ENCODE measurements at places on chromosomes 7 and 10.

- DNase-seq = no peak
Measured at GRCh38 chr7:4099651-4100050, 582.4 kb upstream of the FOXK1 start.

DNA sequence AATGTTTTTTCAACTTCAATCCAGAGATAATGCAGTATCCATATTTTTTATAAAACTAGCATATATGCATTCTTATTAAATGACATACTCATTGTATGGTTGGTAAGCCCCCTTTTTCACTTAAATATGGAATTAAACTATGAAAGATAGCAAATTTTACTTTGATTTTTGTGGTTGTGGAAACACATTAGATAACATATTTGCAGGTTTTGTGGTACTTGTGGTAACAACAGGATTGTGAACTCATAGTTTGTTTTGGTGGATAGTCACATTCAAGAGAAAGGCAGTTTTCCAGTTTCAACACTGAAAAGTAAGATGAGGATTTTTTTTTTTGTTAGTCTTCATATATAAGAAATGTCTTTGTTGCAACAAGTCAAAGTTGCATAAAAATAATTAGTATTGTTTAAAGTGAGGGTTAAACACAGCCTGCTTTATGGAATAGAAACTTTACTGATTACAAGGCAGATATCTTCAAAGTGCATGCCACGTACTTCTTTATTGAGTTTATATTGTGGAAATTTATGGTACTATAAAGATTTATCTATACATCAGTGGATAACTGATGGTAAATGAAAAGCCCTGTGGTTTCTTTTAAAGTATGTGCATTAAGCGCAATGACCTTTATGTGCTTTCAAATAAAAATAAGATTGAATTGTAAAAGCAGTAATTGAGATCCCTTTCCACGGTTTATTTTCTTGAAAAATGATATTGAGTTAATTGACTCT lies 39.7 kb upstream of the SEMA3D start:
- DNase-seq = no peak

DNA sequence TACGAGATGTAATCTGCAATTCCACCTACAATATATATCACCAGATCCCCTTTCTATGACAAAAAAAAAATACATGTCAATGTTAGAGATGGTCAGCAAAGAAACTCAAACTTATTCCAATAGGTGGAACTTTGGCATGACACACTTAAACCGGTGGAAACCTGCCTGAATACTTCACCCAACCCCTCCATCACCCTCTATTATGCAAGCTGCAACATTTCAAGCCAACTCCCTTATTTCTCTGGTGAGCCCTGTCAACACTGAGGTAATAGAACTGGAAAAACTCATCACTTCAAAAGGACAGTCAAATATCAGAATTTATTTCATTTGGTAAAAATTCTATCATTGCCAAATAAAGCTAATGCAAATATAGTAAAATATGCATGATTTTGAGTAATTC lies 3.6 kb downstream of the ZNF438 start:
- no peak for DNase-seq

DNA sequence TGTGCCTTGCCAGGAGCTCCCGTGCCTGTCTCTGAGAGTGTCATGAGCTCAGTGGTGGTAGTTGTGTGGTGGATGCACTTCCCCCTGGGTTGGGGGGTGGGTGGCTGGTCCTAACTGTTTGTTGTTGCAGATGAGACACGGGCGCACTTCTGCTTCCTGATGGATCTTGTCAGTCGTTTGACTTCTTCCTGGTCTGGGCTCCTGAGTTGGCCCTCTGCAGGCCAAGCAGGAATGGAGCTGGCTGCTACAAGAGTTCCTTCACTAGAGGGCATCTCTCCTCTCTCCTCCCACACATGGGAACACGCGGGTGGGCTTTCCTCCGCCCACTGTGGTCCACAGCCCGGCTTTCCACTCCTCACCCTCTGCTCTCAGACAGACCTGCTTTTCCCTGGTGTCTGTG lies 82.0 kb downstream of the BMS1 start:
- no peak for DNase-seq

DNA sequence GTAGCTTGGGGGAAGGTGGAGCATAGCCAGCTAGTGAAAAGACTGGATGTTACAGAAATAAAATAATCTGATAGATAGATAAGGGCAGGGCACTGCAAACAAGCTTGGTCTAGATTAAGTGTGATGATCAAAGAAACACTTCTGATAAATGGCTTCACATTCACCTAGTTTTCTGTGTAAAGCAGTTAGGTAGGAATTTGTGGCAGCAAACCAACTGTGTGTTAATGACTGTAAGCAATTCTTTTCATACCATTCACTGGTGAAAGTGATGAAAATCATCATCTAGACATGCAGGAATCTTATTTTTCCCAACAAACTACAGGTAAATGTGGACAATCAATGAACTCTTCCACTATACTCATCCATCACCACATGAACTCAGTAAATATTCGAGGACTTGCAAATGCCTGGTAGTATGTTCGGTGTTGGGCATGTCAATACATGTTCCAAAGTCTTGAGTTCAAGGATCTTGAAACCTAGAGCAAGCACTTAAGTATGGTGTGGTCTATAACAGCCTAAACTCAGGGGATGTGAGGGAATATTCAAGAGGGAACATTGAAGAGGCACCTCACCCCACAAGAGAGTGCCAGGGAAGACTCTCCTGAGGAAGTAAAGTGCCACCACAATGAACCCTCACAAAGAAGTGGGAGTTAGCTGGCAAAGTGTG lies 20.5 kb downstream of the PON3 start:
- DNase-seq = no peak

GRCh38 chr7:94417306-94417705 lies 22.6 kb downstream of the COL1A2 start:
- no peak for DNase-seq

DNA sequence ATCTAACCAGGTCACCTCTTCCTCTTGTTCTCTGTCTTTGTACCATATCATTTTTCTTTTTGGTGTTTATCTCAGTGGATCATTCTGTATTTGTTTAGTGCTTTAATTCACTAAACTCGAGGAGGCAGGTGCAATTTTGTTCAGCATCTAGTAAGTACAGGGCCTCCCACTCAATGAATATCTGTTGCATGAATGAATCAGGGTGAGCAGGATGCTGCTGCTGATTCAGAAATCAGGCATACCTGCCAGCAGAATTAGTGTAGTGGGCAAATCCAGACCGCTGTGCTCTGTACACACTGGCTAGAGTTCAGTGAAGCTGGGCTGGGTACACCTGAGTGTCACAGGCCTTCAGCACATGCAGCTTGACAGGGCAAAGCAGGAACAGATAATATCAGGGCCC lies 511.9 kb downstream of the SUGCT start:
- DNase-seq = no peak

GRCh38 chr10:58653139-58653538 lies 140.5 kb downstream of the BICC1 start:
- no peak for DNase-seq

DNA sequence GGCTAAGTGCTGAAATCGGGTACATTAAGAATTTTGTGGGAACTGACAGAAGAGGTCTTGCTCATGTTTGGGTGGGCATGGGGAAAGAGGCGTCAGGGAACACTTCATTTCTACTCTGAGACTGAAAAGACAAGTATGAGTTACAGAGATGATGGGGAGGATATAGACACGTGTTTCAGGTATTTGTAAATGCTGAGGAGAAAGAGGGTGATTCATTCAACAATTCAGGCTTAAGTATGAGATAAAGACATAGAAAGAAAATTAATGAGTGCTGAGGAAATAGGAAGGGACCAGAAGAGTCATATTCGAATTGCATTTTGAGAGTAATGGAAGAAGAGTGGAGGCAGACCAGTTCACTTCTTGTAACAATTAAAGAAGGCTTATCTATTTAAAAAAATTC lies 143.6 kb downstream of the HBP1 start:
- DNase-seq = no peak

DNA sequence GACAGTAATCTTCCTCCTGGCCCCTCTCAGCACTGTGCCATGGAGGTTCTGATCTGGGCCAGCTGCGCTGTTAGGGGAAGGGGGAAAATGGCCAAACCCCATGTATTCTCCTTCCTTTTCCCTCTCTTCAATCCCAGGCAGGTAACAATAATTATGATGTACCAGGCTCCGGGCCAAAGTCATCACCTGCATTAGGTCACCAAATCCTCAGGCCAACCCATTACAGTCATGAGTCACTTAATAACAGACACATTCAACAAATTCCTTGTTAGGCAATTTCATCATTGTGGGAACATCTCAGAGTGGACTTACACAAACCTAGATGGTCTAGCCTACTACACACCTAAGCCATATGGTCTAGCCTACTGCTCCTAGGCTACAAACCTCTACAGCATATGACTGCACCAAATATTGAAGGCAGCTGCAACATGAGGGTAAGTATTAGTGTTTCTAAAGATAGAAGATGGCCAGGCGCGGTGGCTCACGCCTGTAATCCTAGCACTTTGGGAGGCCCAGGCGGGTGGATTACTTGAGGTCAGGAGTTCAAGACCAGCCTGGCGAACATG lies 2.2 kb upstream of the HSPB1 start:
- peak; percentile 41 for DNase-seq

DNA sequence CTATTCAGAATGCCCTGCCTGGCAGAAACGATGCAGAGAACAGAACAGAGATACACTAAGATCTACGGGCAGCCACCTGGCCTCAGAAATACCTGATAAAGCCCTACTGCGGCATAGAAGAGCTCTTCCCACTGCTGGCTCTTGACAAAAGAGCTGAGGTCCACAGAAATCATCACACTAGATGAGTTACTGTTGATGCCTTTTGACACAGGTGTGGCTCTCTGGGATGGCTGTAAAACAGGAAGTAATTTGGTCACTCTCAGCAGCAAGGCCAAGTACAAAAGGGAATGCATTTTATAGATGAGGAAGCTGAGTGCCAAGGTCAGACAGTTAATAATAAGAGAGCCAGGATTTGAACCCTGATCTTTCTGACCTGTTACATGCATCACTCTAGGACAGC lies 35.0 kb upstream of the ACSL5 start:
- DNase-seq = no peak

DNA sequence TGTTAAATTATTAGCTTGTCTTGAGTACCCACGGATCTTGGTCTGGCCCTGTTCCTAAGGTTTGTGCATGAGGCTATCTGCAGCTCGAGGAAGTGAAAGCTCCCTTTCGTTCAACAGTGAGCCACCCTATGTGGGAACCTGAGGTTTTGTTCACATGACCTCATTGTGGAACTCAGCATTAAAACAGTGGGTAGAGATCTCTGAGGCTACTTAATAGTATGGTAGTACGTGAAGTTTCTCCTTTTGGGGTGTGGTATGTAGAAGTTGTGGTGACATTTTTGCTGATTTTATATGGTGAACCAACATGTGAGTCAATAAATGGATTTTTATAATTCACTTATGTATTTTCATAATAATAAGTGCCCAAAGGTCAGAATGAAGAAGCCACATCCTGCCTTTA lies 252.7 kb upstream of the FERD3L start:
- no peak for DNase-seq

DNA sequence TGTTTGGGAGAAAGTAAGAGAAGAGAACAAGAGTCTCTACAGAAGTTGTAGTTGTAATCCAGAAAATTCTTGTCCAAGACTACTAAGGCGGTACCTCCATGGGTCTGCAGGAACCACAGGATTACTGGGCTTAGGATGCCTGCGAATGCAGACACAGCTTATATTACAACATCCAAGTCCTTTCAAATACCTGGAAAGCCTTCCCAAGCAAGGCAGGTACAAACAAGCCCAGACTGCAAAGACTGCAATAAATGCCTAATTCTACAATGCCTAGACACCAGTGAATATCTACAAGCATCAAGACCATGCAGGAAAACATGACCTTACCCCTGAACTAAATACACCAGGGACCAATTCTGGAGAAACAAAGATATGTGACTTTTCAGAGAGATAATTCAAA lies 178.2 kb downstream of the ARL4A start:
- DNase-seq = no peak
